ENCODE measurements at places on chromosomes 6 and 20.
A peak's percentile ranks its signal among the peaks of the same experiment; 100 is the strongest.

DNA sequence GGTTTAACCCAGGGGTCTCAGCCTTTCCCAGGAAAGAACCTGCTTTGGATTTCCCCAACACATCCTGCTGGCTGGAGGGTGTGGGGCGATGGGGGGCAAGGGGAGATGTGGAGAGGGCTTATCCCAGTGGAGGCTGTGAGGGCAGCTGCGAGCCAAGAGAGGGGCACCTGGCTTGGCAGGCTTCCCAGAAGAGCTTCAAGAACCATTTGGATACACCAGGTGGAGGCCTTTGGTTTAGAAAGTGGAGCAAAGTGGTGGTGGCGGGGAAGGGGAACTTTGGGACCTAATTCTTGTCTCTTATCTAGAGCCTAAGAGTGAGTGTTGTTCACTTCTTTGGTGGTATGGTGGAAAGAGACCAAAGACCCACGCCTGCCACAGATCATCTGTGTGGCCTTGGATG is 12.4 kb downstream of the CD40 start:
- DNase-seq: no peak

DNA sequence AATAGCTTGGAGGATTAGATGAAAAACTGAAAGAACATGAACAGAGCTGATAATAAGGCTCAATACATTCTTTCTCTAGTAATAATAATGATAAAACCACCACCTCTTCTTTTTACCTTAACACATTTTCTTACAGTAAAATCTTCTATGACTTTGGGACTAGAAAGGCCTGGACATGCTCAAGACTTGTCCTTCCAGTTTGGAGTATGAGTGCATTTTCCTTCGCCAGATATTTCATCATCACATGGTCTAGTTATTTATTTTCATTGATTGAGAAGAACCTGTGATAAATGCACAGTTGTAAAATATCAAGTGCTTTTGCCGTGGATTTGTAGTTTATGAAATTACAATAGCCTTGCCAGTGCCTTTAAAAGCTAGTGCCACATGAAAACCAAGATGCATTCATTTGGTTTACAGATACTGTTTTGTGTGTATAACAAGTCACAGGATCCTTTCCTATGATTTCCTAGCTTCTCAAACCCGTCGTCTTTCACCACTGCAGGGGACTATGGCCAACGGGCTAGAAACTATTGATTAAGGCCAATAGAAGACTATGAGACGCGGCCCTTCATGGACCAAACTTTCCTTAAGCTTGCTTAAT is 200.2 kb upstream of the ZNF217 start:
- no peak for DNase-seq

DNA sequence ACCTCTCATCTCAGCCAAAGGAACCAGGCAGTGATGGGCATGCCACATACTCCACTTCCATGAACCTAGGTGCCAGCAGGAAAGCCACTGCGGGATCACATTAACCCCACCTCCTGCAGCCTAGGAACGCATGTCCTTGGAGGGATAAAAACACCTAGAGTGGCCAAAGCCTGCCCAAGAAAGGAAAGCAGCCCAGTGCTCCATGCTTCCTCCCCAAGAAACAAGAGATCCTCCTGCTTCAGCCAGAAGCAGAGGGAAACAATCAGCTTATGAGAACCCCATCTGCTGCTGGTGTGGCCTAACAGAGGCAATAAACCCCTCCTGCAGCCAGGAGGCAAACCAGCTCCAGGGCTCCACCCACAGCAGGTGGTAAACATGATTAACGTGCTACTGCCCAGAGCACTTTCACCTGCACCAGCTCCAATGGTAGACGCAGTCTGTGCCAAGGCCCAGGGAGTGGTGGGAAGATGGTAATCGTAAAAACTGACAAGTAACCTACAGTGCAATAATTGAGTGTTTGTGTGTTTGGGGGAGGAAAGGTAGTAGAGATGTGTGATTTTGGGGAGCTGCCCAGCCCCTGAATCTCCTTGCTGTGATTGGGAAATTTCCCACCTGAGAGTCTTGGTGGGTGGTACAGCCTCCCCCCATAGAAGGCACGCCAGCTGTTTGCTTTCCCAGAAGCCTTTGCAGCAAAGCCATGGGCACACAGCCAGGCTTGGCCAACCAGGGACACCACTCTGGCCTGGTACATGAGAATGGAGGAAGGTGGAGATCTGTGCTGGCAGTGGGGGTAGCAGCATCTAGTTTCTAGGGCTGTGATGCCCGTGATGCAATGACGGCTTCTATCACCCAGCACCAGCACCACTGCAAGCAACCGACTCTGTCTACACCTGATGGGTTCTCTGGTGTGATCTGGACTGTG is 50.6 kb upstream of the TBC1D7 start:
- no peak for DNase-seq

DNA sequence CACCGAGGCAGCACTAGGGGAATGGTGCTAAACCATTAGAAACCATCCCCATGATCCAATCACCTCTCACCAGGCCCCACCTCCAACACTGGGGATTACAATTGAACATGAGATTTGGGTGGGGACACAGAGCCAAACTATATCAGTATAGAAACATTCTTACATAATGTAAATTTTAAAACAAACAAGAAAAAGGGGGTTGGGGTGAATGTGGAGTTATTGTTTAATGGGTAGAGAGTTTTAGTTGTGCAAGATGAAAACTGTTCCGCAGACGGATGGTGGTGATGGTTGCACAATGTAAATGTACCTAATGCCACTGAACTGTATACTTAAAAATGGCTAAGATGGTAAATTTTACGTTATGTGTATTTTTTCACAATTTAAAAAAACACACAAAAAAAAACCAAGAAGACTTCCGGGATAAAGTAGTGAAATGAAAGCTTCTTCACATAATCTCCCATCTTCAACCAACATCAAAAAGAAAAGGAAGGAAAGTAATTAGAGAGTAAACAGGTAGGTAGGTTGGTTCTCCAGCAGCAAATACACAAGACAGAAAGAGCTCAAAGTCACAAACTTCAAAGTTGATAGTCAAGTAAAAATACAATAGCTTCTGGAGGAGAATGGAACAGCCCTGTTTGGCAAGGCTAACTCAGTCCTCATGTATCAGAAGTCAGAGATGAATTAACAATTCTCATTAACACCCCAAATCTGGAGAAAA is 16.3 kb downstream of the RARS2 start:
- DNase-seq: no peak

DNA sequence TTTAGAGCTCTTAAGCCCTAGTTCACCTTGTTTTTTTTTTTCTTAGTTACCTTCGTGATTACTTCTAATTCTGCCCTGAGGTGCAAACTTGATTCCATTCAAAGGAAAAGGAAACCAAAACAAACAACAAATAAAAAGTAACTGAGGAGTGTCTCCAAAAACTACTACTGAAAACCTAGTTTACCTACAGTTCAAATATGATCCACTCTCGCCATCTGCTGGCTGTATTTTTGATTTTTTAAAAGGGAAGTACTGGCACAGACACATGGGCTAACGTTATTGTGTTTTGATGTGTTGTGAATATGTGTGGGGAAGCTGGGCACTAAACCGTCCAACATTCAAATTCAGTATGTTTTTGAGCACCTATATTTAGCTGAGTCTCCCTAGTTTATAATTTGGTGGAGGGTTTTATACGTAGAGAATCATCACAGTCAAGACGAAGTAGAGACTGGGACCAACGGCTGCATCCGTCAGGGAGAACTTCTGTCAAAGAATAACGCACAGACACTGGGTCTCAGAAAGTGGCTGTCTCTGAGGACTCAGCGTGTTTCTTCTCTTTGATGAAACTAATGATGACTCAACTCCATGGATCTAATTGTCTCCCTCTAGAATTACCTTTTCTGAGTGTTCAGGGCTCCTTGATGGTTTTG is 373.5 kb upstream of the BTBD3 start:
- DNase-seq: no peak

DNA sequence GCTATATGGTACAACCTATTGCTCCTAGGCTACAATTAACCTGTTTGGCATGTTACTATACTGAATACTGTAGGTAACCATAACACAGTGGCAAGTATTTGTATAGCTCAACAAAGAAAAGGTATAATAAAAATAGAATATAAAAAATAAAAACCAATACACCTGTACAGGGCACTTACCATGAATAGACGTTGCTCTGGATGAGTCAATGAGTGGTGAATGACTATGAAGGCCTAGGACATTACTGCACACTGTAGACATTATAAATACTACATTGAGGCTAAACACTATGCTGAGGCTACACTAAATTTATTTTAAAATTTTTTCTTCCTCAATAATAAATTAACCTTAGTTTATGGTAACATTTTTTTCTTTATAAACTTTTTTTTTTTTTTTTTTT is 18.6 kb downstream of the ELOVL5 start:
- no peak for DNase-seq

DNA sequence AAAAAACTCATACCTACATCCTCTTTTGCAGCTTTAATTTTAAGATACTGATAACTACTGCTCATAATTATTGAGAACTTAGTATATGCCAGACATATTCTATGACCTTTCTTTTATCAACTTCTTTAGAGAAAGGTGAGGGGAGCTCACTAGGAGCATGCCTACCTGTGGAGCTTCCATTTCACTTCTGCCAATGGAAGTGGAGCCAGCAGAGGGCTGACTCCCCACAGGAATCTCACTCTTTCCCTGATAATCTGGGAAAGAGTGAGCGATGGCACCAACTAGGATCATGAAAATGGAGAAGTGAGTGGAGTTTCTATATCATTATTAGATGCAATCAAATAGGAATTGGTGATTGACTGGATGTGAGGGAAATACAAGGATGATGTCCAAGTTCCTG is 484.9 kb downstream of the LMBRD1 start:
- no peak for DNase-seq

DNA sequence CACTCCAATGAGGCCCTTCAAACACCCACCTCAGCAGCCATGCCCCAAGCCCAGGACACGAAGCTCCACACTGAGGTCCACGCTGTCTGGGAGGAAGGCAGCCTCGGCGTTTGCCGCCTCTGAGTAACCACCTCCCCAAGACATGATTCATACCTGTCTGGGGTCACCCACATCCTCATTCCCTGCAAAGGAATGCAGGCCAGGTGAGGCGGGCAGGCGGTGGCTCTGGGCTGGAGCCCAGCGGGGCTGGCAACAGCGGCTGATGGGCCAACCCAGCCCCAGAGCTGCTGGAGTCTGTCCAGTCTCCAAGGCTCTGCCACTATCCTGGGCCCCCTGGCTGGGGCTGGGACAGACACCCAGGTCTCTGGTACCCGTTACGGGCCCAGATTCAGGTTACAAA is 14.8 kb downstream of the PMEPA1 start:
- no peak for DNase-seq

- DNase-seq: no peak
These were observed 54.7 kb downstream of the TRAM2 start for GRCh38 chr6:52522151-52522626.

DNA sequence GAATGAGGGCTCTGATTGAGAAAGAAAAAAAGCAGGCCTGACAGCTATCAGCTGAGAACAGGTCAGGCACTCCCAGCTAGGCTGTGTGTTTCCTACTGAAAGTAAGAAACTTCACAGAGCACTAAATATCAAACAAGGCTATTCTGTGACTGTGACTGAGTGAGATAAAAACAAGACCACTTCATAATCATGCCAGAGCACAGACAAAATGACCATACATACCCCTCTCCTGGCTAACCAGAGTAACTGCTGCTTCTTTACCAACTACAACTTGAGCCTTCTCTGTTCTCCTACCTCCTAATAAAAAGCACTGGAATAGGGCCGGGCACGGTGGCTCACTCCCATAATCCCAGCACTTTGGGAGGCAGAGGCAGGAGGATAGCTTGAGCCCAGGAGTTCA is 6.8 kb upstream of the BTN1A1 start:
- DNase-seq: no peak

- DNase-seq: no peak
These were observed 287.4 kb downstream of the CD109 start for GRCh38 chr6:73983367-73983766.

DNA sequence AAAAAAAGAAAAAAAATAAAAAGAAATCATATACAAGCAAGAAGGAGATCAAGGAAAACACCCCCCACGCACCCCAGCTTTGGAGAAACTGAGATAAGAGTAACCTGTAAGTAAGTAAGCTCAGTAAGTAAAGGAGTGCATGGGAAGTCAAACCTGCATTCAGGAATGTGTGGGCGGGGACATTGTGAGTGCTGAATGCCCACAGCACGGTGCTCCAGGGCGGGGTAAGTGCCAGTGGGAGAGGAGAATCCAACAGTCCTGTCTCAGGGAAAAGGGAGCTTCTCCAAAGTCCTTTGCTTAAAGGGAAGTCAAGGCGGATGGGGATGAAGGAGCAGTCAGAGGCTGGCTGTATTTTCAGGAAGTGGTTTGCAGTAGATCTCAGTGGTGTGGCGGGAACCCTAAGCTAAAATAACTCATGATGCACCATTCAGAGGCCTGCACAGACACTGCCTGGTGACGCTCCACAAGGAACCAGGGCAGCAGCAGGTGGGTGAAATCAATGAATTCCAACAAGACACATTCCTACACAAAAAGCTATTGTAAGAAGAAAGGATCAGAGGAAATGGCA is 368.0 kb downstream of the QKI start:
- DNase-seq: no peak

DNA sequence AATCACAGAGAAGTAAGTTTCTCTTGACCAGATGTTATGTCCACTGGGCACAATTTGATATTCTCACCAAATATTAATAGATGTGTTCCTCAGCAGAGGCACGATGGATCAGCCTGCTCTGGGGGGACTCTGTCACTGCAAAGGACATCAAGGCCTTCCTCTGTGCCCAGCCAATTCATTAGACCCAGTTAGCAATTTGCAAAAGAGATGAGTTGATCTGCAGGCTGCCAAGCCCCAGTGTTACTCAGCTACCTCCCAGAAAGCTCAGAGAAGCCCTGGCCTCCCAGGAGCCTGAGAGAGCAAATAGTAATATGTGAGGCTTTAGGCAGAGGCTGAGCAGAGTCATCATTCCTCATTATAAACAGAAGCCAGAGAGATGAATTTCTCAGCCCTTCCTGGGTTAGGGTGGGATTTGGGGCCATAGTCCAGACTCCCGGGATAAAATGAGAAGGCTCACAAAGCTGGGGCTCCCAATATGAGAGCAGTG is 54.2 kb downstream of the ZNF831 start:
- no peak for DNase-seq

GRCh38 chr6:44234101-44235025 is 11.0 kb downstream of the SLC29A1 start:
- DNase-seq: peak; percentile 86

DNA sequence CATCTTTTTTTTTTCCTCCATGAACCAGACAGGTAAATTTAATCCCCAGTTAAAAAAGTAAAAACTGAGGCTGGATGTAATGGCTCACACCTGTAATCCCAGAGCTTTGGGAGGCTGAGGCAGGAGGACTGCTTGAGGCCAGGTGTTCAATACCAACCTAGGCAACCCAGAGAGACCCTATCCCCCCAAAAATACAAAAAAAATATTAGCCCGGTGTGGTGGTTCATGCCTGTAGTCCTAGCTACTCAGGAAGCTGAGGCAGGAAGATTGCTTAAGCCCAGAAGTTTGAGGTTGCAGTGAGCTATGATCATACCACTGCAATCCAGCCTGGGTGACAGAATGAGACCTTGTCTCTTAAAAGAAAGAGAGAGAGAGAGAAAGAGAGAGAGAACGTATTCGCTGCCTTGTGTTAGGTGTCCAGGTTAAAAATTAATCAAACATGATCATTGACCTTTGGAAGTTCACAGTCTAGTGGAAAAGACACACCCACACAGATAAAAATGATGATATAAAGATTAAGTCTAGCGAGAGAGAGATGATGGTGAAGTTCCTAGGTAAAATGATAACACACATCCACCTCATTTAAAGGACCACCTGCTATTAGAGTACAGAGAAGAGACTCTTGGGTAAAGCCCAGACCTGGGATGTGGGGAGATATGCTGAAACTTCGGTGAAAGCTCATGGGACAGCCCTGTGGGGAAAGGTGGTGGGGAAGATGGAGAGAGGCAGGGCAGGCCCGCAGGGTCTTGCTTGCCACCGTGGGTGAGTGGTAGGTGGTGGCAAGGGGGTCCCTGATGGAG is 4.8 kb upstream of the NHSL1 start:
- DNase-seq: no peak
